ENCODE measurements at places on chromosomes 3 and 15. TPM values are rescaled to one million over a fixed set of nuclear protein-coding genes. Genes with fewer than 3 reads are reported as not detected.

SH2D7 gene
- not detected for total RNA-seq

NEK11 gene
- 1.2 TPM for total RNA-seq

ISLR gene
- total RNA-seq: not detected

NOX5 gene
- not detected for total RNA-seq

PLSCR1 gene
- total RNA-seq: 101 TPM

ANKRD63 gene
- total RNA-seq: not detected

CSPG5 gene
- total RNA-seq: 1.4 TPM

ALDH1A2 gene
- not detected for total RNA-seq

Data from activated T-helper 1 cell treated with anti-CD3 and anti-CD28 coated beads, Interleukin-12 subunit alpha, Interleukin-12 subunit beta, Interleukin-2, Interleukin-4 antibody, amounts not matched to agents 30 ng/mL and 10 ng/mL and 1 ng/mL, durations not matched to agents 14 hours and 24 hours and 36 hours (primary cell).